Left lung (tissue), 14 donors: ENCODE measurements at places on chromosomes 12 and 14. TPM values are rescaled to one million over a fixed set of nuclear protein-coding genes. Genes with fewer than 3 reads are reported as not detected.

The ATL1 gene
- 7.1 TPM for polyA plus RNA-seq

The CLEC9A gene
- polyA plus RNA-seq, result 2.5 TPM

The PLEKHG7 gene
- 0.16 TPM for polyA plus RNA-seq

The ATG101 gene
- polyA plus RNA-seq, result 25.9 TPM

The CATSPERB gene
- 1.8 TPM for polyA plus RNA-seq

The KSR2 gene
- 0.42 TPM for polyA plus RNA-seq

The KLRC3 gene
- 0.32 TPM for polyA plus RNA-seq

The PITPNM2 gene
- polyA plus RNA-seq, result 13.7 TPM

The LRFN5 gene
- 5.8 TPM for polyA plus RNA-seq

The IAPP gene
- polyA plus RNA-seq, result not detected

The IL26 gene
- not detected for polyA plus RNA-seq

The FAIM2 gene
- 0.78 TPM for polyA plus RNA-seq

The PSMA6 gene
- polyA plus RNA-seq, result 156 TPM

The RNASE3 gene
- 1.0 TPM for polyA plus RNA-seq

The C12orf50 gene
- 0.47 TPM for polyA plus RNA-seq

The DAO gene
- not detected for polyA plus RNA-seq

The SRGAP1 gene
- polyA plus RNA-seq, result 9.6 TPM

The GLRX5 gene
- polyA plus RNA-seq, result 71.6 TPM

The PTPRR gene
- polyA plus RNA-seq, result 0.20 TPM

The MYO1H gene
- 0.32 TPM for polyA plus RNA-seq

The SH2B3 gene
- polyA plus RNA-seq, result 22.3 TPM

The KCNK13 gene
- 0.23 TPM for polyA plus RNA-seq

The SYT1 gene
- 3.5 TPM for polyA plus RNA-seq

The TTC6 gene
- 13.8 TPM for polyA plus RNA-seq

The GUCY2C gene
- 0.64 TPM for polyA plus RNA-seq

The SERPINA9 gene
- not detected for polyA plus RNA-seq

The HPD gene
- 0.30 TPM for polyA plus RNA-seq

The ADIPOR2 gene
- 37.0 TPM for polyA plus RNA-seq

The AQP2 gene
- 1.0 TPM for polyA plus RNA-seq
